Central memory CD4-positive, alpha-beta T cell (primary cell): ENCODE measurements at places on chromosomes 7 and 10.

GRCh38 chr10:104260775-104261115 is 6.1 kb downstream of the GSTO1 start:
- no peak for DNase-seq

GRCh38 chr10:109892931-109893330 is 30.4 kb downstream of the XPNPEP1 start:
- no peak for DNase-seq

GRCh38 chr10:89185658-89186057 is 21.5 kb downstream of the CH25H start:
- no peak for DNase-seq

GRCh38 chr10:32390193-32390592 is 43.2 kb upstream of the EPC1 start:
- no peak for DNase-seq

DNA sequence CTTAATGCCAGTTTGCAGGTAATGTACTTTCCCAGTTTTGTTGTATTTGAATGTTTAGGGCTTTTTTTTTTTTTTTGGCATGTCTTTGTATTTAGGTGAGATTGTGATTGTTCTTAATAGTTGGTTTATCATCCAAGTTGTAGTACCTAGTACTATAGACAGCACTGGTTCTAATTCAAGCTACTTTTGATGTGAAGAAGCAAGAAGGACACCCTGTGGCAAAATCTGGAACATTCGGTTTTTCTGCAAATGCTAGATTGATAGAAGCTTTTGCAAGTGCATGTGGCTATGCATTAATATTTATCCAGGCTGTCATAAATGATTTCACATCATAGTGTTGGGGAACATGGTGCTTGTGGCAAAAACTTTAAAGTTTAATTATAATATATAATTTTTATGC is 248.9 kb downstream of the FOXP2 start:
- no peak for DNase-seq

- DNase-seq: no peak
Measured at GRCh38 chr7:80830584-80831285, 88.1 kb downstream of the SEMA3C start.

- DNase-seq: no peak
Measured at GRCh38 chr10:19826712-19827111, 10.5 kb downstream of the PLXDC2 start.
